ENCODE measurements at places on chromosomes 12 and 14.

DNA sequence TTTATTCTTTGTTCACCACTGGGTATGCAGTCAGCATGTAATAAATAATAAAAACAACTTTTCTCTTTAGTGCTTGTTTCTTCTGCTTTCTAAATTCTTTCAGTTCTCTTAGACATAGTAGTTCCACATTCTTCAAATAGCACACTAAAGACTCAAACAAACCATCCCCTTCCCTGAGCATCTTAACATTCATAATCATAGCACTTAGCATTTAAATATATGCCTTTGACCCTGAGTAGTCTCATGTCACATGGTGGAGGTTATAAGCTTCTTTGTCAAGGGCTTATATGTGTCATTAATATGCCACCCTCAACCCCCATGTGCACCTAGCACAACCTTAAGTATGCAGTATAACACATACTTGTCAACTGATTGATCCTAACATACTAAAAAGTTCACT, 212.7 kb downstream of the PHLDA1 start:
- no peak for DNase-seq

- no peak for DNase-seq
Measured at GRCh38 chr12:132604151-132604618, 6.2 kb downstream of the LRCOL1 start.

- DNase-seq: no peak
Measured at GRCh38 chr12:46608431-46609272, 217.1 kb downstream of the SLC38A4 start.

DNA sequence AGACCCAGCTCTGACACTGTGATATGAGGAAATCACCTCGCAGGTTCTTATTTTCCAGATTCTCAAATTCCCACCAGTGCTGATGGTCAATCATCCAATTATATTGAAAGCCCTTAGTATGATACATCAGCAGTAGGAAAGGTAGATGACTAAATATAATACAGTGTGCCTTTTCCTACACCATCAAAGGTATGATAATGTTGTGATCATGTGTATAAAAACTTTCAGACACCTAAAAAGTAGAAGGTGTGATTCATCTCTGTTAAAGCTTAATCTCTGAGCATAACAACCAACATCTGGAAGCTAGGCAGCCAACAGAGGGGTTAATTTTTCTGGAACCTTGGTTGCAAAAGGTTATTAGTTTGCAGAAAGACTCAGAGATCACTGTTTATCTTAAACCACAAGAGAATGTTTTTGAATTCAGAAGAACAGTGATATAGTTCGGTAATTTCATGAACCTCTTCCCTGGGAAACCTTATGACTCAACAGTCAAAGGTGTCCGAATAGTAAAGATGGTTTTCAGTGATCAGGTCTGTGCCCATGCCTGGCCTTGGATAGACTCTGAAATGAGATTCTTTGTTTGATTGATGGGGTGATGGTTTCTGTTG, 122.5 kb downstream of the ETV6 start:
- DNase-seq: no peak

- DNase-seq: no peak
Measured at GRCh38 chr14:80504781-80505180, 293.5 kb upstream of the DIO2 start.

GRCh38 chr12:130460611-130461446, 123.1 kb downstream of the PIWIL1 start:
- no peak for DNase-seq

DNA sequence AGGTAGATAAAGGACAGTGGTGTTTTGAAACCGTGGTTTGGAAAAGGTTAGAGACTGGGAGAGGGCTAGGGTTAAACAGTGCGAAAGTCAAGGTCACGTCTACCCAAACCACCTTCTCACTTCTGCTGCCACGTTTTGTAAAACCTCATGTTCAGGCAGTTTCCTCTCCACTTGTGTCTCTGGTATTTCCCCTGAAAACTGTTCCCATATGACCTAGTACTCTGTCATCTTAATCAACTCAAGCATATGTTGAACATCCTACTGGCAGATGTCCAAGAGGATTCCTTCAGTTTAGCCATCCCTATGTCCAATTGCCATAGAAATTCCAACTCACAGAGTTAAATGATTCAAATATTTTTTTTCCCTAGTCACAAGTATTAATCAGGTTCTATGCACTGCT, 17.4 kb downstream of the CLEC4C start:
- no peak for DNase-seq

DNA sequence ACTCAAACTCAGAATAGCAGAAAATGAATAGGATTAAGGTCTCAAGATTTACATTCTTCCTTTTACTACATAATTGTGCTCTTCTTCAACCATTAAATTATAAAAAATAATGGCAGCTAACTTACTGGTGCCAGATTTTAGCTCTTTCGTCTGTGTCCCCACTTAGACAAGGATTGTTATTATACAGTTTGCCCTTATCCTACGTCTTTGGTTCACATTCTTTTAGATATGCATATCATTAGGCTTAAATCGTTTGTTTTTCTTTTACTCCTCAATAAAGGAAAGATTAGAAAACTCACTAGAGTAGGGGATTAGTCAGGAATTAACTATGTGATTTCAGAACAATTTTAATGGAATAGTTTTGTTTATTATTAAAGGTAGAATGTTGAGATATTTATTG, 129.6 kb upstream of the GARIN2 start:
- DNase-seq: no peak

GRCh38 chr12:111154147-111154834, 214.6 kb downstream of the PHETA1 start:
- DNase-seq: no peak

DNA sequence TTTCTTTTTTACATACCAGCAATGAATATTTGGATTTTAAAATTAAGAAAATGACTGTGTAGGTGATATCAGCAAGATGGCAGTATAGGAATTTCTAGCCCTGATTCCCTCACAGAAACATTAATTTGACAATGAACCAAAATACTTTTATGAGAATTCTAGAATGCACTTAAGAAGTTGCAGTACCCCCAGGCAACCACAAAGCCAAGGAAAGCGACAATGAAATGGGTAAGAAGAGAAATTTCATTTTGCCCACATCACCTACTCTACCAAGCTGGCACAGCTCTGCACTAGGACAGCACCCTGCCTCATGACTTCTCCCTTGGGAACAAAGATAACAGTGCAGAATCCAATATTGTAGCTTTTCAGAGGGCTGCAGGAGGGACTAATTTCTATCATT, 6.6 kb downstream of the OR9K2 start:
- DNase-seq: no peak

DNA sequence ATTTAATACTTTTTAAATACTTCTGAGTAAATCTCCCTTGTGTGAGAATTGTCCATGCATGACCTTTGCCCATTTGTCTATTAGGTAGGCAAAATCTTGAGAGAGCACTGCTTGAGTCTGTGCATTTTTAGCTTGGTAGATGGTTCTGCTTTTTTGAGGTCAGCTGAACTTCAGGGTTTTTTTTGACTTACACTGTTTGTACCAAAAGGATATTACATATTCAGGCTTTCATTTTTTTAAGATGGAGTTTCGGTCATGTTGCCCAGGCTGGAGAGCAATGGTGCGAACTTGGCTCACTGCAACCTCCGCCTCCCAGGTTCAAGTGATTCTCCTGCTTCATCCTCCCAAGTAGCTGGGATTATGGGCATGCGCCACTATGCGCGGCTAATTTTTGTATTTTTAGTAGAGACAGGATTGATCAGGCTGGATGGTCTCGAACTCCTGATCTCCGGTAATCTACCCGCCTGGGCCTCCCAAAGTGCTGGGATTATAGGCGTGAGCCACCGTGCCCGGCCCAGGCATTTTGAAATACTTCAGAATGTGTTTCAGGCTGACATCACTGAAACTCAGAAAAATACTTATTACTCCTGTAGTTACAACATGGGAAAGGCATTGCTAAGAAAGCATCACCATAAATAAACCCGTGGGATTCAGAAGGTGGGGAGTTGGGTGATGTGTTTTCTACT, 11.1 kb downstream of the RASSF3 start:
- no peak for DNase-seq

GRCh38 chr14:30242744-30243143, 315.1 kb upstream of the PRKD1 start:
- DNase-seq: no peak

DNA sequence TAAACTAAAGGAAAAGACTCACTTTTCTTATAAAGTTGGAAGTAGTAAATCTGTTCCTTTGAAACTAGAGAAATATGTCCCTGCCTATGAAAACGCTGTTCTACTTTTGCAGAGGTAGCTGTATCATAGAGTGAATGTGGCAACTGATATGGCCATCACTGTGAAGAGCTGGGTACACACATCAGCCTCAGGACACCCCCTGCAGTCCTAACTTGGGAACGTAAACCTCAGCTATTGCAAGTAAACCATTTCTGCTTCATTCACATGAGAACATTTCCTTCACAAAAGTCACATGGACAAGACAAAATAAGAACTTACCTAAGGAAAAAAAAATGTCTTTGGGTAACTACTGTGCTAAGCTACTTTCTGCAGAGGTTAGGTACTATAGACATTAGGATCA, 233.3 kb upstream of the PPFIA2 start:
- DNase-seq: no peak

DNA sequence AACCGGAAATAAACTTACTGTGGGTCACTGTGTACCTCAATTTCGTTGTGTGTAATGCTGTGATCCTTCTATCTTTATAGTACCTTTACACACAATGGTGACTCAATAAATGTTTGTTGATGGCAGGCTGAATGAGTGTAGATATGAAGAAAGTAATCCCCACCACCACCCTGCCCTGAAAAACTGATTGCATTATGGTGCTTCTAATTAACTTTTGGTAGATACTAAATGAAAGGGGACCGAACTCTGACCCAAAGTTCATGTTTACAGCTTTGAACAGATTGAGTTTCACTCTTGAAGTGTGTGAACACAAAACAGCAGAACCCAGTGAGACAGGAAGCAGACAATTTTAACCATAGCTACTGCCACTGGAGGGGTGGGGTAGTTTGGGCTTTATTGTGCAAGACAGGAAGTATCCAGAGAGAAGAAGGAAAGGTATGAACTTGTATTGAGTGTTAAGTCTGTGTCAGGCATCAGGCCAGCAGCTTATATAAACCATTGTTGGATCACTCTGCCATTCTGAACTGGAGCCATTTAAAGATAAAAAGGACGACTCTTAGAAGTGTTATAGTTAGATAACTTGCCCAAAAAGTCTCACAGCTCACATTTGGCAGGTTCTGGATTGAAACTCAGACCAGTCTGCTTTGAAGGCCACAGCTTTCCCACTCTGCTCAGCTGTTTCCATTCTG, 197.0 kb upstream of the AMIGO2 start:
- DNase-seq: no peak

GRCh38 chr12:94141892-94142291, 6.5 kb upstream of the PLXNC1 start:
- no peak for DNase-seq

DNA sequence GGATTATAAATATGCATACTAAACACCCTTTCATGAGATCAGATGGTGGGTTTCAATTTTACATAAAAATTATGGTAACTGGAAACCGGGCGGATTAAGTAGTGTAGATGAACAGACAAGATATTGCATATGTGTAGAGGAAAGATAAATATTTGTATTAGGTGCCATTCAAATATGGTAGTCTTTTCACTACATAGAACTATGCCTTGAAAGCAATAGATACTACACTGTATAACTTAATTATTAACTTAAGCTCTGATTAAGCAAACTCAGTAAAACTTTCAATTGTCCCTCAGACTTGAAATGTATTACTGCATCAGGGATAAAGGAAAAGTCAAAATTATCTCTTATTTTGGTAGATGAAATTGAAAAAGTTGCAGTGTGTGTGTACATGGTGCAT, 1.9 kb downstream of the PTPN21 start:
- DNase-seq: no peak

- DNase-seq: no peak
Measured at GRCh38 chr12:85394065-85394464, 114.0 kb downstream of the ALX1 start.

- DNase-seq: no peak
Measured at GRCh38 chr12:95265765-95266164, 48.2 kb downstream of the VEZT start.

DNA sequence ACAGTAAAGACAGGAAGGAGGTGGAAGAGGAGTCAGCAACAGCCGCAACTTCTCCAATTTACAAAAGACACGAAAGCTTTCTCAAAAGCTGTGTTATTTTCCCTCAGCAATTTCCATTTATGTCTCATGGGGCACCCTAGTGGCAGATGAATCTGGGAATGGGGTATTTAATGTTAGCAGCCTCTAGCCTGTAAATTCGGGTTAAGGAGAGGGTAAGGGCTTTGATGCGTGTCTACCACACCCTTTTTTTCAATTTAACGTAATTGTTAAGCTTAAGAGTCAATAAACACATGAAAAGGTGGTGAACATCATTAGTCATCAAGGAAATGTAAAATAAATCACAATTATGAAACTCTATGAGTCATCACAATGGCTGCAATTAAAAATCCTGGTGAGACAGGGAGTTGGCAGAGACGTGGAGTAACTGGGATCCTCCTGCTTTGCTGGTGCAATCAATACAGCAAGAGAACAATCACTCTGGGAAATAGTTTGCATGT, 986.4 kb downstream of the AACS start:
- DNase-seq: no peak

- DNase-seq: no peak
Measured at GRCh38 chr12:123131879-123132402, 18.9 kb downstream of the PITPNM2 start.

DNA sequence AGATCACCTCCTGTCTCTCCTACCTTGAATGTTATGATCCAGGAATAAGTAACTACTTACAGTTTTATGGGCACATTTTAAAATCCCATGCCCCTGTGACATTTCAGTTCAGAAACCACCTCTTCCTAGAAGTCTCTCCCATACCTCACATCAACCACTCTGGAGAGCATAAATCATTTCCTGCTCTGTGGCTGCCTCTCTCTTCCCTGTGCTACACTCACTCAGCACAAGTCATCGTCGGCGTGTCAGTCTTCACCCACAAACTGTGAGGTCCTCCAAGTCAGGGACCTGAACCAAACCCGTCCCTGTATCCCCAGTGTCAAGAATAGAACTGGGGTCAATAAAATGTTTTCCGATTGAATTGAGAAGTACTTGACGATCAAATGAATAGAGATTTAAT, 863.3 kb downstream of the BCL11B start:
- no peak for DNase-seq

GRCh38 chr12:12469386-12469785, 93.3 kb downstream of the DUSP16 start:
- no peak for DNase-seq

- no peak for DNase-seq
Measured at GRCh38 chr14:49761839-49762551, 6.0 kb upstream of the KLHDC2 start.

DNA sequence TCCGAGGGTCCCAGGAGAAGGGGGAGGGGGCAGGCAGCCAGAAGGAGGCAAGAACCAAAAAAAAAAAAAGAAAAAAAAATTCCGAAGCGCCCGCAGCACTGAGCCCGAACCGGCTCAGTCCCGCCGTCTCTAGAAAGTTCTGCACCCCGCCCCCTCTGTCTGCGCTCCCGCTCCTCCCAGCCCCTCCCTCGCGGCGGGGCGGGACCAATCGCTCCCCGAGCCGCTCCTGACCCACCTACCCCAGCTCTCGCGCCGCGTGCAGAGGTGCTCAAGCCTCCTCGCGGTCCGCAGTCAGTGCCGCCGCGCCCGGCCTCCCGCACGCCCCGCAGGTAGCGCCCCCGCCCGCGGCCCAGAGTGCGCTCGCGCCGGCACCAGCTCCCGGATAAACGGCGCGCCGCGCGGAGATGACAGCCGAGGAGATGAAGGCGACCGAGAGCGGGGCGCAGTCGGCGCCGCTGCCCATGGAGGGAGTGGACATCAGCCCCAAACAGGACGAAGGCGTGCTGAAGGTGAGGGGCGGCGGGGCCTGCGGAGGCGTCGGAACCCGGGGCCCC, at the start of gene FKBP4:
FKBP4 (plus strand) TSS at position 235 of the 554 bp plus-strand sequence; CDS start at position 405, 170 bp downstream.
- peak; percentile 87 for DNase-seq
